Forelimb muscle (tissue), 1 donor: ENCODE measurements at places on chromosomes 4 and X. TPM values are rescaled to one million over a fixed set of nuclear protein-coding genes. Genes with fewer than 3 reads are reported as not detected.

The TLR6 gene
- polyA plus RNA-seq, result 1.0 TPM

The PCSK1N gene
- not detected for polyA plus RNA-seq

The SLITRK4 gene
- 5.2 TPM for polyA plus RNA-seq

The AMTN gene
- polyA plus RNA-seq, result not detected

DNA sequence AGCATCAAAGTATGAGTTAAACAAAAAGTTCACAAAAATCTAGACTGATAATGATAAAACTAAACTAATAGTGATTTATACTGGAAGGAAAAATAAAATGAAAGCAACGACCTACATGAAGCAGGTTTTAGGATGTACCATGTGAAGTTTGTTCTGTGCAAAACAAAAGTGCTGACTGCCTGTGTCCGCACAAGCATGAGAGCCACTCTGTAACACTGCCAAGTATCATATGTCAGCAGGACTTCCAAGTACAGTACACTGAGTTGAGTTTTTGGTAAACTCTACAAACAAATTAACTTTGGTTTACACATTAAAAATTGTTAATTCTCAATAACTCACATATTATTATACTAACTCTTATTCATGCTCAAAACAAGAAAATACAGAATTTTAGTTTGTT, 459.0 kb downstream of the PDGFC start:
- peak; percentile 16 for DNase-seq

DNA sequence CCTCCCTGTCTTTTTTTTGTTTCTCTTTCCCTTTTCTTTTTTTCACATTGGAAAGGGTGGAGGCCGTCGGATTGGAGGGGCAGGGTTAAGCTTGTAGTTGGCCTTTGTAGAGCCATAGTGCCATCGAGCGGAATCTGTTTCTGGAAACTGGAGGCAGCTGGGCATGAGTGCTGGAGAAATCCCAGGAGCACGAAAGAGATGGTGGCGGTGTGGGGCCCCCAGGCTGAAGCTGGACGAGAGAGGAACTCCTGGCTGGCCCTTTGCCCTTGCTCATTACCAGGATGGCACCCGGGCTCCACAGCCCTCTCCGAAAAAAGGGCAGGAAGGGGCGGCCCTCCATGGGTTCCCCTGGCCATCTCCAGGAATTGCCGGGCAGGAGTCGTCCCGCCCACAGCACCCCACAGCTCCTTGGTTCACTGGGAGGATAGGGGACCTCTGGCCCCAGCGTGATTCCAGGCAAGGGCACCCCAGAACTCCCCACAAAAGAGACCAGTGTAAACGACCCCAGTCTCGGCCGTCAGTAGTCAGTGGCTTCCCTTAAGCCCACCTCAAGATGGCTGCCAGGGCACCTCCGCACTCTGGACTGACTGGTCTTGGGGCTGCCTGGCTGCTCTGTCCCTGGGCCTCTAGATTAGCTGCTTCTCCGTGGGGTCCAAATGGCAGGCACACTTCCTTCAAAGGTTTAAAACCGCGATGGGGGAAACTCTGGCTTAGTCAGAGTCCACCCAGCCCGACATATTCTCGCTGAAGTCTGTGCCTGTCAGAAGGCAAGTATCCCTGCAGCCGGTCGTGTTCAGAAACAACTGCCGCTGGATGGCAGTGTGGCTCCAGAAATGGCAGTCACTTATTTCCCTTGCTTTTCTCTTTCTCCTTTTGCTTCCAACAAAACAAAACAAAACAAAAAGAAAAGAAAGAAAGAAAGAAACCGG, 74.1 kb downstream of the NBDY start:
- peak; percentile 79 for DNase-seq

DNA sequence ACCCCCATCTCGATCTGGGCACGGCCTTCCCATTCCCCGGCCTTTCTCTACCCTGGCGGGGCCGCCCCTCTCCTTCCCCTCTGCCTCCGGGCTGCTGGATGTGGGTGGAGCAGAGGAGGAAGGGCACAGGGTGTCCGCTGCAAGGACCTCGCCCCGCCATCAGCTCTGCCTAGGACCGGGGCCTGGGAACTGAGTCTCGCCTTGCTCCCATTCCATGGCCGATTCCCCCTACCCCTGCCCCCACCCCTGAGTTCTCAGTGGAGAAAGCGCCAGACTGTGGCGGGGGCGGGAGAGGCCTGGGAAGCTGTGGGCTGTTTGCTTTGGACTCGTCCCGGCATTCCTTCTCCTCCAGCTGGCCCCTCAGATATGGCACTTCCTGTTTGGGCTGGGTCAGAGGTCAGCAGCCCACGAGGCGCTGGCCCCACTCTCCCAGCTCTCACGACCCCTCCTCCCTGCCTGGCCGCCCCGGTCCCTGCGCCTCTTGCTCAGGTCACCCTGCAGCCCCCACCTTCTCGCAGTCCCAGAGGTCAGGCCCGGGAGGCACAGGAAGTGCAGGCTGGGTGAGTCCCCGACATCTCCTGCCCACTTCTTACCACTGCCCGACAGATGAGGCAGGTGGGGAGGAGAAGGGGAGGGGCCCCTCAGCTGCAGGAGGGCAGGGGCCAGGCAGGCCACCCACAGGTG, 6.4 kb upstream of the BGN start:
- DNase-seq, result no peak

GRCh38 chr4:169437299-169438047, 166.7 kb upstream of the SH3RF1 start:
- no peak for DNase-seq

GRCh38 chrX:77922787-77923186, 12.3 kb downstream of the ATP7A start:
- no peak for DNase-seq

DNA sequence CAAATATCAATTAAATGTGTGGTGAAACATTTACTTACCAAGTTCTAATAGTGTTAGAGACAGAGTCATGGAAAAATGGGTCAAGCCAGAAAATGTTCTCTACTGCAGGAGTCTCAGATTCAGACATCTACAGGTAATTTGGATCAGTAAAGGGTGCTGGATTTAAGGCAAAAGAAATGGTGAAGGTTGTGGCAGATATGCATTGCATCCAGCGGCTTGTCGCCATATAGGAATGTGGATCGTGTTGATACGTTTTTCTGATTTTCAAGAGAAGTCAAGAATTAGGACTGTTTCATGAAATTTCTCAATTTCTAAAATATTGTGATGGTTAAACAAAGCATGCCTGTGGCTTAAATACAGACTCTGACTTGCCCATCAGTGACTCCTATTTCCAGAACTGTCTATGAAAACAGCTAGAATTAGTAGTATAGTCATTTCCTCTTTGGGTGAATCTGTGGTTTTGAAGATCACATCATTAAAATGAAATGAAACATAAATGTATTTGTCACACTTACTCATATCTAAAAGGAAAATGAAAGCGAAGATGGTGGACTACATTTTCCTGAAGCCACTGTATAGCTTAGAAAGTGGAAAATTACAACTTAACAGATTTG, 110.1 kb upstream of the VEGFC start:
- DNase-seq, result no peak
